Left kidney (tissue), 8 donors: ENCODE measurements at places on chromosomes 5 and 9. TPM values are rescaled to one million over a fixed set of nuclear protein-coding genes. Genes with fewer than 3 reads are reported as not detected.

Gene ST8SIA4
- polyA plus RNA-seq = 6.5 TPM

Gene CFAP90
- polyA plus RNA-seq = 4.5 TPM

Gene TPD52L3
- not detected for polyA plus RNA-seq

Gene TRUB2
- 37.6 TPM for polyA plus RNA-seq

Gene SLC34A1
- 200 TPM for polyA plus RNA-seq

Gene HTR4
- not detected for polyA plus RNA-seq

Gene SECISBP2
- 114 TPM for polyA plus RNA-seq

Gene DNAH5
- polyA plus RNA-seq = 2.0 TPM

Gene EFNA5
- 29.1 TPM for polyA plus RNA-seq

Gene RNF183
- polyA plus RNA-seq = 5.1 TPM

Gene GABRA6
- polyA plus RNA-seq = not detected

Gene REXO4
- polyA plus RNA-seq = 24.0 TPM

Gene ELOVL7
- 20.3 TPM for polyA plus RNA-seq

Gene AP3S1
- 127 TPM for polyA plus RNA-seq

Gene CBY3
- 0.30 TPM for polyA plus RNA-seq

Gene NDST1
- 54.9 TPM for polyA plus RNA-seq

Gene ZBTB26
- polyA plus RNA-seq = 24.5 TPM

Gene SPATA31D4
- polyA plus RNA-seq = not detected

Gene PHAX
- 87.9 TPM for polyA plus RNA-seq

Gene TRAF1
- polyA plus RNA-seq = 7.1 TPM

Gene RLN2
- 2.1 TPM for polyA plus RNA-seq

Gene FAF2
- 56.6 TPM for polyA plus RNA-seq

Gene SV2C
- polyA plus RNA-seq = 0.08 TPM

Gene FAM163B
- 0.12 TPM for polyA plus RNA-seq

Gene SLC31A2
- polyA plus RNA-seq = 3.6 TPM

Gene GAPT
- 0.55 TPM for polyA plus RNA-seq

Gene ASB6
- polyA plus RNA-seq = 16.4 TPM

Gene PTCD2
- 12.2 TPM for polyA plus RNA-seq

Gene BRINP1
- polyA plus RNA-seq = 8.4 TPM

Gene FBLL1
- polyA plus RNA-seq = 0.48 TPM

Gene PCDHA3
- 0.47 TPM for polyA plus RNA-seq

Gene PSD2
- polyA plus RNA-seq = 2.2 TPM

Gene CCL19
- not detected for polyA plus RNA-seq

Gene LMX1B
- polyA plus RNA-seq = 18.3 TPM

Gene DMAC1
- 80.5 TPM for polyA plus RNA-seq

Gene SCAMP1
- polyA plus RNA-seq = 57.2 TPM

Gene ALDH7A1
- 191 TPM for polyA plus RNA-seq
